ENCODE measurements at places on chromosomes 7 and 10. TPM values are rescaled to one million over a fixed set of nuclear protein-coding genes. Genes with fewer than 3 reads are reported as not detected.

The IFIT2 gene
- total RNA-seq: 4.2 TPM

The HGF gene
- 3.1 TPM for total RNA-seq

The CFAP70 gene
- total RNA-seq: 1.4 TPM

DNA sequence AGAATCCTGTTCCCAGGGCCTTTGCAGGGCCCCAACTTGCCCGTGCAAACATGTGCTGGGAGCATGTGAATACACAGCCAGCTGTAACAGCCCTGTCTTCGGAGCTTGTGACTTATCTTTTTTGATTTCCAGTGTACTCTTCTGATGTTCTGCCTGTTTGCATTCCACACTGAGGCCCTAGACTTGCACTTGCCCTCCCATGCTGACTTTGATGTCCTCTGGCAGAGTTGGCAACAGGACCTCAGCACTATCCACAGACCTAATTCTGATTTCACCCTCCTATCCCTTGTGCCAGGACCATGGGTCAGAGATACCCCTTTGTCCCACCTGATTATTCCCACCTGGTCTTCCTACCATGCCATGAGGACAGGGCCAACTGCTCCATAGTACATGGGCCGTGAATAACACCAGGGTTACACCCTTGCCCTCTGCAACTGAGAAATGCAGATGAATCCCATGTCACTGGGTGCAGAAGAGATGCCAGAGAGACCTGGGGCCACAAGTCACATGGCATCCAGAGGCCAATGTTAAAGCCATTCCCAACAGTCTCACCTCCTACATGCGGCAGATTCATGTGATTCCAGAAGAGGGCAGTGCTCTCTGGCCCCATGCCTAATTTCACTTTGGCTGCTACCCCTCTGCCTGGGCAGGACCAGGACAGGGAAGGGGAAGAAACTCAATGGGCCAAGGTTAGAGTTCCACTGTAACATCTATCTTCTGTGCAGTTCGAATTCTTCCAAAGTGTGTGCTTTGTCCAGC lies 43.0 kb downstream of the SCRN1 start:
- no peak for DNase-seq

- DNase-seq: no peak
Measured at GRCh38 chr7:30556840-30557239, 37.8 kb upstream of the GARS1 start.
